ENCODE measurements at places on chromosomes 16 and 17.

DNA sequence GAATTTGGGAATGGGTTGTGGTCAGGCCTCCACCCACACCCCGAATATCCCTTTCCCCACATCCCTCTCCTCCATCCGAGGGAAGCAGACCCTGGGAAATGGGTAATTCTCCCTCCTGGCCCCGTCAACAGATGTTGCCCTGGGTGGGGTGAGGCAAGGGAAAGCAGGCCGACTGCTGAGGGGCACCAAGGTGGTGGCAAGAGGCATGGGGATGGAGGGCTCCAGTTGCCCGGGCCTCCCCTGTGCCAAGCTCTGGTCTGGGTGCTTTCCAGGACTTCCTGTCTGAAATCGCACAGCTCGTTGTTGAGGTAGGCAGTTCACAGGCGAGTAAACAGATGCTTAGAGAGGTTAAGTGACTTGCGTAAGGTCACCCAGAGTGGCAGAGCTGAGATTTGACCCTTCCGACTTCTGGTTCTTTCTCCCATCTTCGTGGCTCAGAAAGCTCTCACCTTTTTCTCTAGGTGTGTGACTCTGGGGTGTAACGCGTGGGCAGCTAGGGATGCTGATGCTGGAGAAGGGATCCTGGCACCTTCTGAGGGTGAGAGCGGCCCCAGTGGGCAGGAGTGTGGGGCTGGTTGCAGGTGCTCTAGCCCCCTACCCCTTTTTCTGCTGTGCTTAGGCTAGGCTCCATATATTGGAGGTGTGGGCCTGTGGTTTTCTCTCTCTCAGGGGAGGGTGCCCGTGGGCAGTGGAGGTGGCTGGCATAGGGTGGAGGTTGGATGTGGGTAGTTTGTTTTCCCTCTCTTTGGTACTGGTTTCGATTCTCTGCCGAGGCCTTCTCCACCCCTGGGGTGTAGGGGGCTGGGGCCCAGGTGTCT lies 17.2 kb downstream of the RARA start:
- DNase-seq: peak; percentile 66

- no peak for DNase-seq
These were observed 154.2 kb upstream of the SHISA6 start for GRCh38 chr17:11086646-11087340.

- no peak for DNase-seq
These were observed 4.6 kb downstream of the PLCD3 start for GRCh38 chr17:45127548-45128300.

DNA sequence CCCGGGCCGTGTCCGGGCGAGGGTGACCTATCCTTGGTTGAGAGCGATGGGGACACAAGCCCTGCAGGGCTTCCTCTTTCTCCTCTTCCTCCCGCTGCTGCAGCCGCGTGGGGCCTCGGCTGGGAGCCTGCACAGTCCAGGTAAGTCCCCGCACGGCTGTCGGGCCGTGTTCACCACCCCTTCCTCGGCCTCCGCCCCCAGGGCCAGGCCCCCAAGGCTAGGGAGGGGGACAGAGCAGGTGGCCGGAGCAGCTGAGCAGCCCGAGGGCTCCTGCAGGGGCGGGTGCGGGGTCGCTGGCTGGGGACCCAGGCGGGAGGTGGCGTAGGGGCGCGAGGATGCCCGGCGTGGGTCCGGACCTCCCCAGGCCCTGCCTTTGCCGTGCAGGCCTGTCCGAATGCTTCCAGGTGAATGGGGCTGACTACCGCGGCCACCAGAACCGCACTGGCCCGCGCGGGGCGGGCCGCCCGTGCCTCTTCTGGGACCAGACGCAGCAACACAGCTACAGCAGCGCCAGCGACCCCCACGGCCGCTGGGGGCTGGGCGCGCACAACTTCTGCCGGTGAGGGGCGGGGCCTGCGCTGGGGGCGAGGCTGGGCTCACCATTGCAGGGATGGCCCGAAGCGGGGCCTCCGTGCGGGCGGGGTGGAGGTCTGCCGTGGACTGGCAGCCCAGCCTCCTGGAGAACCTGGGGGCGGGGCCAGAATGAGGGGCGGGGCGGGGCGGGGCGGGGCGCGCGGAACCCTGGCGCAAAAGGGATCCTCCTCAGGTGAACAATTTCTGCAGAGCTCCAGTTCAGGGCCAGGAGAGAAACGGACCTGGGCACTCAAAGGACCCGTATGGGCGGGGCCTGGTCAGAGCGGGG lies 631 bp downstream of the KREMEN2 start:
- DNase-seq: peak; percentile 49

DNA sequence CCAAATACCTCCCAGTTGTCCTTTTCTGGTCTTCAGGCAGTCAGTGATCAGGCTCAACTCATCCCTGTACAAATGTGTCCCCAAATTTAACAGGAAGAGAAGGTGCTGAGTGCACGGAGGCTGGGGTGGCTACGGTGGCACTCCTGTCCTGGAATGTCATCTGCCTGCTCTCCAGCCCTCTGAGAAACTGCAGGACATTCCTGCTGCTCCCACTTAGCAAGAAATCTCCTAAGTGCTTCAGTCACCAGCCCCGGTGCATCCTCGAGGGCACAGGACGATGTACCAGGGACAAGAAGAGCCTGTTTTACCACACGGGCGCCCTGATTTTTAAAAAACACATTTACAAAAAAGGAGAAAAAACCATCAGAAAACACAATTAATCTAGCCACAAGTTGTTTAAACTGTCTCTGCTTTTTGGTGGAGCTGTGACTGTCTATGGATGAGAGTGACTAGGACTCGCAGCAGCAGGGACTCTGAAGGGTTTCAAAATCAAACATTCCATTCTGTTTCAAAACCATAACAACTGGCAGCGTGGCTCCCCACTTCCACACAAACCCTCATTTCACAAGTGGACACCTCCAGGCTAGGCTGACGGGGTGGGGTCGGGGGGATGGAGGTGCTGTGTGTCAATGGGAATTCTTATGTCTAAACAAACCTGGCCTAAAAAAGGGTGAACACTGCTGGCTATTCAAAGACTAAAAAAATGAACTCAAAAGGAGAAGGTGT lies 65.3 kb upstream of the CNEP1R1 start:
- no peak for DNase-seq

DNA sequence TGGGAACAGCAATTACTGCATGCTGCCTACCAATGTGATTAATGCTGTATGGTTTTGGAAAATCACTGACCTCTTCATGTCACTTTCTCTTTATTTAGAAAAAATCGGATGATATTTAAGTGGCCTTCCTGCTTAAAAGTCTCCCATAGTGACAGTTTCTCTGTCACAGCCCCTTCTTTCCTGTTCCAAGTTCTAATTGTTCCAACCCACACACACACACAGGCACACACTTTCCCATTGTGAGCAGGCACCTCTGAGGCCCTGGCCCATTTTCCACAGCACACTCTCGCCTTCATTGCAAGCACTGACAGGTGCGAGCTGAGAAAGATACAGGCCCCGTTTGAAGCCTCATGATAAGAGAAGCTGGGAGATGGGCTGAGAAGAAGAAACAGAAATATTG lies 505.9 kb downstream of the HS3ST4 start:
- DNase-seq: no peak

All from effector memory CD4-positive, alpha-beta T cell (primary cell).